Vagina (tissue), 2 donors: ENCODE measurements at places on chromosomes 16 and 17.

DNA sequence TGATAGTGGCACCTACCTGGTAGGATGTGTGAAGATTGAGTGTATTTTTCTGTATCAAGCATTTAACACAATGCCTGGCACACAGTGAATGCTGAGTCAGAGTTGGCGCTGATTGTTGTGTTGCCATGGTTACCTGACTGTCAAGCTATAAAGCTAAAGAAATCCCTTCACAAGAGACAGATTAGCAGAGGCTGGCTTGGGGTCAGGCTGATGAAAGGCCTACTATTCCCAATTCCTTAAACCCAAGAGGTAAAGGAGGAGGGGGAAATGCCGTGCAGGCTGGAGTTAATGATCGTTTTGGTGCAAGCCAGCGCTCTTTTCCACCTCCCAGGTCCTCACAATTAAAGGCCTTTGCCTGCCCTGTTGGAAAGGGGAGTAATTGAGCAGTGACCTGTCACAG is 5.9 kb downstream of the CLEC19A start:
- DNase-seq, result no peak

DNA sequence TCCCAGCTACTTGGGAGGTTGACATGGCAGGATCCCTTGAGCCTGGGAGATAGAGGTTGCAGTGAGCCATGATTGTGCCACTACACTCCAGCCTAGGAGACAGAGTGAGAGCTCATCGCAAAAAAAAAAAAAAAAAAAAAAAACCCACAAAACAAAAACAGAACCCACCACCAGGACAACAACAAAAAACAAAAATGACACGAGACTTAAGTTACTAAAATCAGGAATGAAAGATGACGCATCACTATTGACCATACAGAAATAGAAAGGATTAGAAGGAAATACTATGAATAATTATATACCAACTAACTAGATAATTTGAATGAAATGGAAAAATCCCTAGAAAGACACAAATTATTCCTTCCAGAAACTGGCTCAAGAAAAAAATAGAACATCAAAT is 432.4 kb upstream of the PMFBP1 start:
- DNase-seq, result no peak

- no peak for DNase-seq
Measured at GRCh38 chr16:88655733-88656281, 5.0 kb upstream of the CYBA start.

- DNase-seq, result no peak
Measured at GRCh38 chr17:39629898-39630297, 3.1 kb downstream of the PPP1R1B start.

DNA sequence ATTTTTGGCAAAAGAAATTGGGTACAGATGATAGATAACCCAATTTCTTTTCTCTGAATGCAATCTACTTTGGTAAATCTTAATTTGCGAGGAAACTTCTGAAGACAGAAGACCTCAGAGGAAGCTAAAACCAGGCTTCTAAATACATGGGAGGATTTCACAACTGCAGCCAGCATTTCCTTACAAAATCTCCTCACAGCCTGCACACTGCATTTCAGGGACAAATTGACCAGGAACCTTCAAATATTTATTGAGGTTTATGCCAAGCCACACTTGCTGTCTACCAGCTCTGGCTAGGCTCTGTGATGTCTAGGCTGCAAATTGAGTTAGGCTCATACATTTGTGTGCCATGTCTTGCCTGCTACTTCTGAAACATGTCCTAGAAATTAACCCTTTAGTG is 167.3 kb upstream of the CDH5 start:
- peak; percentile 11 for DNase-seq

DNA sequence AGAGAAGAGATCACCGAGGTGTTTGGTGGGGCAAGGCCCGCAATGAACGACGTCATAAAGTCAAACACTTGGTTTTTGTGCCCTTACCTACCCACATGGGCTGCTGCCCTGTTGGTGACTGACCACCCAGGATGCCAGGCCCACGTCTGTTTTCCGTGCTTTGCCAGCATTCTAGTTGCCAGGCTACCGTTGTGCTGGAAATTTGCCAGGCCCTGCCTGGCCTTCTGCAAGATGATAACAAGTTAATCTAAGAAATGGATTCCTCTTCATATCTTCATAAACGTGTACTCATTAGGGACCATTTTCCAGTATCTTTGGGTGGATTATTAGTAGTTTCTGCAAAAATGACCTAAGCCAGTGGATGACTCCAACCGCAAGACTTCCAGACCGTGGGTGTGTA is 35.4 kb downstream of the SLC6A4 start:
- no peak for DNase-seq

- no peak for DNase-seq
Measured at GRCh38 chr17:14209215-14209614, 27.4 kb downstream of the CDRT15 start.

- DNase-seq, result no peak
Measured at GRCh38 chr17:27808628-27809027, 8.3 kb upstream of the NOS2 start.

- no peak for DNase-seq
Measured at GRCh38 chr17:76593384-76593826, 7.7 kb upstream of the ST6GALNAC2 start.

- DNase-seq, result no peak
Measured at GRCh38 chr16:51996516-51996915, 550.4 kb downstream of the TOX3 start.

DNA sequence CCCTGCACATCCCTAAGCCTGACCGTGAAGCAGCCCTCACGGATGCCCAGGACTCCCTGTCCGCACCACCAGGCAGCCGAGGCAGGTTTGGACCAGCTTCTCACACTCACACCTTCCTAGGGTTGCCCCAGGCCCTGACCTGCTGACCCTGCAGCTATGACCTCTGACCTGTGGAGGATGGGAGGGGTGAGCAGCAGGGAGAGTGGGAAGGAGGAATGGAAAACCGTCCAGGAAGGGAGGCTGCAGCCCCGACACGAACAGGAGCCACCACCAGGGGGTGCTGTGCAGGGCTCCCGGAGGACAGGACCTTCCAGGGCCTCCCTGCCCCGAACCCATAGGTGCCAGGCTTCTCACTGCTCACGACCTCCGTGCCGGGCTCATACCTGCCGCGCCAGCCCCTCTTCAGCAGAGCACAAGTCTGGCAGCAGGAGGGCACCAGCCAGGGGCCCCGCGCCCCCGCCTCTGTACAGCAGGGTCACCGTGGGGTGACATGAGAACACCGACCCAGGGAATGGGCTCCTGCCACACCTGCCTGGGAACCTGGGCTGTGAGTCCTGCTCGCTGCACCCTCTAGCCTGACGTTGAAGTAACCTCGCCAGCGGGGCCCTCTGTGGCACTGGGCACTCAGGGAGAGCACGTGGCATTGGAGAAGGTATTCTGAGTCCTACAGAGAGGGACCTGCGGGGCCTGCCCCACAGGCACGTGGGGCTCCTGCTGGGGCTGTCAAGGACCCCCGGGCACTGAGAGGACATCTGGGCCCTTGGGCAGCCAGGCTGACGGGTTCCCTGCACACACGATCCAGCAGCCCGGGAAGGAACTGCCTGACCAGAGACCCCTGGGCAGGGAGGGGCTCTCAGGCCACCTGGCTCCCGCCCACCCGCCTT is 37.6 kb downstream of the CTU2 start:
- no peak for DNase-seq

DNA sequence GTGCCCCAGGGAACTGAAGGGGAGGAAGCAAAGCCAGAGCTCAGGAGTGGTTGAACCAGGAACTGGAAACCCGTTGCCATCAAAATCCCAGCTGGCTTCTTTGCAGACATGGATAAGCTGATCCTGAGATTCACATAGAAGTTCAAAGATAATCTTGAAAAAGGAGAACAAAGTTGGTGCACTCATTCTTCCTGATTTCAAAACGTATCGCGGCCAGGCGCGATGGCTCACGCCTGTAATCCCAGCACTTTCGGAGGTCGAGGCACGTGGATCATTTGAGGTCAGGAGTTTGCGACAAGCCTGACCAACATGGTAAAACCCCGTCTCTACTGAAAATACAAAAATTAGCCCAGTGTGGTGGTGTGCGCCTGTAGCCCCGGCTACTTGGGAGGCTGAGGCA is 7.1 kb downstream of the RAP1GAP2 start:
- no peak for DNase-seq

GRCh38 chr17:9519583-9520272 is 55.9 kb downstream of the STX8 start:
- DNase-seq, result no peak

GRCh38 chr17:1714427-1714979 is 4.3 kb upstream of the TLCD2 start:
- peak; percentile 96 for DNase-seq

DNA sequence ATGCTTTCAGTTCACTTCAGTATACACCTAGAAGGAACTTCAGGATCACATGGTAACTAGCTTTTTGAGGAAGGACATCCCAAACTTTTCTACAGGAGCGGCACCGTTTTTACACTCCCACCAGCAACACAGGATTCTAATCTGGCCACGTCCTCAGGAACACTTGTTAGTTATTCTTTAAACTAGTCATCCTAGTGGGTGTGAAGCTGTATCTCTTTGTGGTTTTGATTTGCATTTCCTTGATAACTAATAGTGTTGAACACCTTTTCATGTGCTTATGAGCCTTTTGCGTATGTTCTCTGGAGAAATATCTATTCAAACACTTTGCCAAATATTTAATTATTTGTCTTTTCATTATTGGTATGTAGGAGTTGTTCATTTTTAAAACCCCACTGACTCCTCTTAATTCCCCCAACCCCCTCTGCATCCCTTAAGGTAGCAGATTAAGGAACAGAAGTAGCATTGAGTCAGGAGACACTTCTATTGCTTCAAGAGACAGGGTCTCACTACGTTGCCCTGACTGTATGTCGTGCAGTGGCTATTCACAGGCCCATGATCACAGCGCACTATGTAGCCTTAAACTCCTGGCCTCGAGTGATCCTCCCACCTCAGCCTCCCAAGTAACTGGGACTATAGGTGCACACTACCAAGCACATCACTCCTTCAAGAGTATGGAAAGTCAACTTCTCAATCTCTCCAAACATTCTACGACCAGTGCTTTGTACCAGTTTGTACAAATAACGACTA is 25.4 kb downstream of the YWHAE start:
- no peak for DNase-seq

GRCh38 chr17:73902416-73903181 is 258.4 kb upstream of the SDK2 start:
- DNase-seq, result peak; percentile 96

DNA sequence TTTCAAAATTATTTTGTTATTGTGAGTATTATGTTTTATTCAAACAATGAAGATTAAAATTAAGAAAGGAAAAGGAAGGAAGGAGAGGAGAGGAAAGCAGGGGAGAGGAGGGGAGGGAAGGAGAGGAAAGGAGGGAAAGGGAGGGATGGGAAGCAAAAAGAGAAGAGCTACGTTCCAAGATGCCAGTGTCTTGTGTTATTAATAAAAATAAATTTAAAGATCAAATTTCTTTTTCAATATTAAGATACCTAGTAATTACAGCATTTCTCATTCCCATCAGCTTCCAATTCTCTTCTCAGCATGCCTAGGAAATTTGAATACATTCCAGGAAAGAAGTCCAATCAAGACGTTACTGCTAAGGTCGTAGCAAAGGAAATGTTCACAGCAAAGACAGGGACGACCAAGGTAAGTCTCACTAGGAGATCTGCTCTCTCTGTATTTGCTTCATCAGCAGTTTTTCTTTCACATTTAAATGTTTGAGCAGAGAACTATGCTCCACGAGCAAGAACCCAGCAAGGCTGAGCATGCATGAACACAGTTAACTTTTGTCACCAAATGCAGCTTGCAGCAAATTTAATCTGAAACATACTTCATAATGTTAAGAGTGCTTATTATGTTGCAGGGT is 63.3 kb upstream of the HLF start:
- no peak for DNase-seq
